ENCODE measurements at places on chromosomes 6 and 20.
A peak's percentile ranks its signal among the peaks of the same experiment; 100 is the strongest.

GRCh38 chr20:59571551-59572314 is 32.6 kb upstream of the PHACTR3 start:
- H3K4me3 ChIP-seq, result no peak overlapping the region
- H3K36me3 ChIP-seq, result no peaks in the 10 kb centered on the region
- no peaks in the 10 kb centered on the region for H3K4me1 ChIP-seq
- H3K27me3 ChIP-seq, result peaks cover 2% of the 10 kb centered on the region
- DNase-seq, result no peak

DNA sequence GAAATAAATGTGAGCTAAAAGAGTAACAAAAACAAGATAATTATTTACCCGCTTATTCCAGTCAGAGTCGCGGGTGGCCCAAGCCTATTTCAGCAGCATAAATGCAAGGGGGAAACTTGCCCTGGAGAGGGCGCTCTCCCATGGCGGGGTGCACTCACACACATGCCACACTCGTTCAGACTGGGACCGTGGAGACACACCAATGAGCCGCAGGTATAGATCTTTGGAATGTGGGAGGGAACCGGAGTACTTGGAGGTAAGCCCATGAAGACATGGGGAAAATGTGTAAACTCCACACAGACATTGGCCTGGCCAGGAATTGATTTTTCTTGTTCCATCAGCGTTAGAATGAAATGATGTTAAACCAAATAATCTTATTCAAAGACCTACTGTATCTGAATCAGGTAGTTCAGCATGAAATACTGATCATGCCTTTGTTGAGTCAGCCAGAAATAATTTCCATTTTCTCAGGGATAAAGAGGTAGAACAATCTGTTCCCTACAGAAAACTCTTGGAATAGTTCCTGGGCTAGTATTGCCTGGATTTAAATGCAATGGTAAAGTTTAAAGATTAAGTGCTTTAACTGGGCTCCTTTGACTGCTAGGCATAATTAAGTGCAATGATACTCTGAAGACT is 191.5 kb downstream of the MCHR2 start:
- peaks cover 6% of the 10 kb centered on the region for H3K27me3 ChIP-seq
- H3K4me1 ChIP-seq, result no peaks in the 10 kb centered on the region
- H3K4me3 ChIP-seq, result no peak overlapping the region
- H3K36me3 ChIP-seq, result no peaks in the 10 kb centered on the region
- no peak for DNase-seq
- no peak overlapping the region for H3K27ac ChIP-seq

- H3K27ac ChIP-seq, result 0 out of 2 replicates have a peak overlapping the region, but pooled peaks have one; percentile 23
- H3K4me3 ChIP-seq, result no peak overlapping the region
- DNase-seq, result no peak
- H3K36me3 ChIP-seq, result peaks cover 76% of the 10 kb centered on the region
- no peaks in the 10 kb centered on the region for H3K27me3 ChIP-seq
Observed at GRCh38 chr6:152975204-152975915, 7.5 kb downstream of the FBXO5 start.

DNA sequence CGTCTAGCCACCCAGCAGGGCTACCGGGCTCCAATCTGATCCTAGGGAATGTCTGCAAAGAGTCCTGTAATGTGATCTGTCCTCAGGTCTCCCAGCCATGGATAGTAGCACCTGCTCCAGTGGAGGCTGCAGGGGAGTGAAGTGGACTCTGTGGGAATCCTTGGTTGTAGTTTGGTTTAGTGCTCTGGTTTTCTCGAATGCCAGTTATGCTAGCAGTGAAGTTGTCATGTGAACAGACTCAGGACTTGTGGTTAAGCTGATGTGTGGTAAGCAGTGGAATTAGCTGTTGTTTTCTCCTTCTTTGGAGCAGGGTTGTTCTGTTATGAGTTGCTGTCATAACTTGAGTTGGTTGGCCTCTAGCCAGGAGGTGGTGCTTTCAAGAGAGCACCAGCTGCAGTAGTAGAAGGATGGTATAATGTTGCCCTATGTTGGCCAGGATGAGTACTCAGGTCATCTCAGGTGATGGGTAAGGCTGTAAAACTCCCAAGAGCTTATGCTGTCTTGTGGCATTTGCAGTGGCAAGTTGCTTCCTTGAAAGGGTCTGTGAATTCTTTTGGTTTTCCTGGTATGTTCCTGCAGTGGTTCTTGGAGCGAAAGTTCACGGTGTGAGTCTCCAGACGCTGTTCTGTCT is 390.2 kb downstream of the UTRN start:
- H3K36me3 ChIP-seq, result no peaks in the 10 kb centered on the region
- no peaks in the 10 kb centered on the region for H3K27me3 ChIP-seq
- H3K4me1 ChIP-seq, result no peaks in the 10 kb centered on the region
- DNase-seq, result no peak

DNA sequence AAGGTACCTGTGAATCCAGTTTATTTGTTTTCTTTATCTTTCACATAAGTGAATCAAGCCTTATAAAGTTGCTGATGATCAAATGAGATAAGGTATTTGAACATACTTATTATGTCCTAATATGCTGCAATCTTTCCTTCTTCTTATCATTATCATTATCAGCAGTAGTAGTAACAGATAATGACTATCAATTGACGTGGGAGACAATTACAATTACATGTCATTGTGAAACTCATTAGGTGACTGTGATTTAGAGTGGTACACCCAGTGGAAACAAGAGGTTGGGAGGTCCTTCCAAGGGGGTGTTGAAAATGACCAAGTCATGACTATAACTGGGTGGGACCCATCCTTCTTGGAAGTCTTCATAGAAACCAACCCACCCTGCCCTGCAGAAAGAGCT is 2.8 kb downstream of the CLIC5 start:
- H3K4me3 ChIP-seq, result no peak overlapping the region
- no peak overlapping the region for H3K27ac ChIP-seq
- H3K27me3 ChIP-seq, result peaks cover 39% of the 10 kb centered on the region
- H3K36me3 ChIP-seq, result peaks cover 2% of the 10 kb centered on the region

GRCh38 chr6:73955800-73956199 is 259.8 kb downstream of the CD109 start:
- H3K4me1 ChIP-seq, result no peaks in the 10 kb centered on the region
- H3K4me3 ChIP-seq, result no peak overlapping the region
- no peak for DNase-seq
- H3K27ac ChIP-seq, result no peak overlapping the region

DNA sequence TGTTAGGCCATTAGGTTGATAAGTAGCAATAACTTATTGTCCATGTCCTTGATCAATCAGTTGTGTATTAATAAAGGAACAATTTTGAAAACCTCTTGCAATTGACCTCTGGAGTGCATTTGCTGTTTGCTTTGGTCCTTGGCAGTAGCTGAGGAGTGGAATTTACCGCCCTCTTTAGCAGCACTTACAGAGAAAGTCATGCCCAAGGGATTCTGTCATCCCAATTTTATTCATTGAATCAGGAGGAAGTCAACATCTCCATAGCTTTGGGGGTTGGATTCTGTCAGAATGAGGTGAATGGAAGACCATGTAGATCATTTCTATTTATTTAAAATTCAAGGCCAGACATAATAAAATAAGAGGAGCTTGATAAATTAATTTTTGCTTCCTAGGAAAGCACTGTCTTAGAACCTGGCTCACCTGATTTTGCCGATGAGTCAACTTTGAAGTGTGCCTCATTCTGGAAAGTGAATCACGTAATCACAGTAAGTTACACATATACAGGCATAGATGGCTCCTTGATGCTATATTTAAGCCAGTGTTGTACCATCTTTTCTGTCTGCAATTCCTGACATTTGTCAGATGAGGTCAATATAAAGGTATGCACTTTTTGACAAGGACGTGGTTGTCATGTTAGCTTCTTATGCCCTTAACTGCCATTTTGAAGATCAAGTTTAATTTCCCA is 128.7 kb upstream of the MLIP start:
- no peaks in the 10 kb centered on the region for H3K4me1 ChIP-seq
- H3K27me3 ChIP-seq, result 0 out of 2 replicates have a peak, but pooled peaks cover 4% of the 10 kb centered on the region
- DNase-seq, result no peak
- H3K4me3 ChIP-seq, result no peak overlapping the region
- H3K36me3 ChIP-seq, result no peaks in the 10 kb centered on the region

DNA sequence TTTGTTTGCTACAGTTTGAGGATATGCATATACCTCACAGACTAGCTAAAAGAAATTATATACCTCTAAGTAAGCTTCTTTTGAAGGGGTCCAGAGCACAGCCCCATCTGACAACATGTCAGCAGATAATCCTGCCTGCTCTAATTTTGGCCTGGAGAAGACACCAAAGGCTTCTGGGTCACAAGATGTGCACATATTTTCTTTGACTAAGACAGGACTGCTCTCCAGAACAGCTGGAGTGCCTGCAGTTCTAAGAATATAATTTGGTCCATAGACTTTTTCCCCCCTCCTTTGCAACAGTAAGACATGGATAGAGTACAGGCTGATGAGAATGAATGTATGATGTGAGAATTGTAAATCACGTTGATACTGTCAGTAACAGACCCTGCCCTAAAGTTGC is 107.9 kb upstream of the KCNK16 start:
- H3K4me3 ChIP-seq, result no peak overlapping the region
- no peak for DNase-seq
- H3K36me3 ChIP-seq, result no peaks in the 10 kb centered on the region
- H3K4me1 ChIP-seq, result no peaks in the 10 kb centered on the region
- no peak overlapping the region for H3K27ac ChIP-seq
- H3K27me3 ChIP-seq, result no peaks in the 10 kb centered on the region

- H3K36me3 ChIP-seq, result no peaks in the 10 kb centered on the region
- H3K4me3 ChIP-seq, result no peak overlapping the region
- no peaks in the 10 kb centered on the region for H3K27me3 ChIP-seq
- H3K27ac ChIP-seq, result no peak overlapping the region
- H3K4me1 ChIP-seq, result no peaks in the 10 kb centered on the region
Observed at GRCh38 chr6:84455511-84456029, 228.1 kb upstream of the CEP162 start.

Measured in Panc1 (cell line).